ENCODE measurements at places on chromosomes 2 and 18.

DNA sequence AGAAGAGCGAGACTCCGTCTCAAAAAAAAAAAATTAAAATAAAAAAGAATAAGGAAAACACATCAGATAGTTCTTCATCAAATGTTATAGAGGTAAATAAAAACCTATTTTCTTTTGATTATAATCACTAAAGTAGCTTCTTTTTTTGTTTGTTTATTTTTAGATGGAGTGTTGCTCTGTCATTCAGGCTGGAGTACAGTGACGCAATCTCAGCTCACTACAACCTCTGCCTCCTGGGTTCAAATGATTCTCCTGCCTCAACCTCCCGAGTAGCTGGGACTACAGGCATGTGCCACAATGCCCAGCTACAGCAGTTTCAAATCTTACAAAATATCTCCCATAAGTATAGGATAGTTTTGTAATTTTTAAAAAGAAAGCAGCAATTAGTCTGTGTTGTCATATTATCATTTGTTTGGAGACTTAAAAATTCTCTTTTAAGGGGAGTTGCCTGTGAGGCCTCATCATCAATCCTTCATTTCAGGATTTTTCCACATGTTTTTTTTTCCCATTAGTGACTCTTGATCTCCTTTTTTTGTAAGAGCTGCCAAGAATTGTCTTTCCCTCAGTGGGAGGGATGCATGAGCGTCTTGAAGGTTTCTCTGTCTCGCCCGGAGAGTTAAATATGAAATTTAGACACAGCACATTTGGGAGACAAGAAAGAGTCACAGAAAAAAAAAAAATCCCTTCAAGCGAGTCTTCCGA lies 275.9 kb downstream of the CDCA7 start:
- DNase-seq, result no peak

GRCh38 chr18:12361770-12362378 lies 15.2 kb downstream of the AFG3L2 start:
- no peak for DNase-seq

- DNase-seq, result no peak
Observed at GRCh38 chr18:10707294-10707693, 181.5 kb downstream of the NAPG start.

- no peak for DNase-seq
Observed at GRCh38 chr18:957829-958228, 53.2 kb downstream of the ADCYAP1 start.

DNA sequence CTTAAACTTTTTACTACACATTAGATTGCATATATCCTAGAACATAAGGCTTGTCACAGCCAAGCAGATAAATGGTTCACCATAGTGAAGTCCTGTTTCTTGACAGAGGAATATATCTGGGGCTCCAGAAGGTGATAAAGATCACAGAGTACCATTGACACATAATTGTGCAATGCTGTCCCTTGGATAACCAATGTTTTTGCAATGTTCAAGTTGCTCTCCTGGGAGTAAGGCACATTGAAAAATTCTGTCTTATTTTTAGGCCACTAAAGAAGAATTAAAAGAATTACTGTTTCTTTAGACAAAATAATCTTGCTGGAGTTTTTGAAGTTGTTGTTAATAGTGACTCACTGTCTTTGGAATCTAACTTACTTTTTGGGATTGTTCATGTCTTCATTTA lies 1132.8 kb downstream of the LRP1B start:
- DNase-seq, result no peak

DNA sequence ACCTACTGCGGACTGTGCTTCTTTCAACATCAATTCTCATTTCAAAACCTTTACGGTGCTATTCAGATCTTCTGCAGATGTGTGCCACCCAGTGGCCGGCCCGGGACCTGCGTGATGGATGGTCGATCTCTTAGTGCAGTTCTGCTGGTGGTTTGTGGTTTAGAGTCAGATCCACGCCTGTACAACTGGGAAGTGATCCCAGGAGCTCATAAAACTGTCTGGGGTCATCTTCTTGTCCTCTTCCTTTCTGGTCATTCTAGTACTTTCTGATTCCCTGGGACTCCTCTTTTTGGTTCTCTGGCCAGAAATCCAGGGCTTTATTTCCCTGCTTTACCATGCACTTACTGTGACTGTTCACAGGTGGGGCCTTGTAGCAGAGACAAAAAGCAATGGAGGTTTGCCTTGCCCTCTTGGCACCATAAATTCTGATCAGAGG lies 15.8 kb upstream of the SELENOI start:
- DNase-seq, result peak; percentile 71

- no peak for DNase-seq
Observed at GRCh38 chr2:74102516-74102915, 45.2 kb downstream of the BOLA3 start.

DNA sequence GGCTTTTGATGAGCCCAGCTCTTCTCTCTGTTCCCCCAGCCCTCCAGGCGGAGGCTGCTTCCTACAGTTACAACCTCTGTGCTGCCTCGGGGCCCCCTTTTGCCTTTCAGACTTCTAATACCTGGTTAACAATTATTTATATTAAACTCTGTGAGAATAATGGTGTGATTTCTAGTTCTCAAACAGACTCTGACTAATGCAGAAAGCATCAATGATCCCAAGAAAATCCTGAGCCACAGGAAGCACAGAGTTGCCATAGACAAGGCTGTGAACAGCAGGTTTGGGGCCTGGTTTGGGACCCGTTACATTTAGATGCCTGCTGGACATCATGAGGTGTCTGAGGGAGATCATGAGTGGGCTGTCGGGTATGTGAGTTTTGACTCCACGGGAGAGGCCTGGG lies 37.4 kb upstream of the MYO3B start:
- DNase-seq, result no peak
